ENCODE measurements at places on chromosomes 12 and 14.

DNA sequence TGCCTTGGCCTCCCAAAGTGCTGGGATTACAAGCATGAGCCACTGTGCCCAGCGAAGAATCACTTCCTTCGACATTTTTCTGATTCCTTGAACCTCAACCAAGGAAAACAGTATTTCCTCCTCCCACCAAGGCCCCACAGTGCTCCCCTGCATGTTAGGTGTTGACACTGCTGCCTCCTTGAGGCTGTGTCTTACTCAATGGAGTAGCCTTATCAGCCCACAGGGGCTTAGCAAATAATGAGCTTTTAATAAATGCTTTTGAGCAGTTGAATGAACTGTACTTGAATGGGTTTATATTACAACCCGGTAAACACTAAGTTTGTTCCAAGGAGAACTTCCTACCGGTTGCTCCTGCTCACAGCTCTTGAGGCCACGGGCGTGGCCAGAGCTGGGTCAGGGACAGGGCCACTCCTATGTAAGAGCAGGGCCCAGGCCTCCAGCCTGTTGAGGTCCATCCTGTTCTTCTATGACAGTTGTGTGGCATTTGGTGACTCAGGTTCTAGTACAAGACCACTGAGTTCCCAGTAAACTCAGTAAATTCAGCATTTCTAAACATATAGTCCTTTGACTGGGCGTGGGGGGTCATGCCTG lies 36.8 kb upstream of the TUBA1A start:
- DNase-seq, result no peak

- peak; percentile 27 for DNase-seq
Observed at GRCh38 chr14:99729991-99730875, 46.1 kb downstream of the CYP46A1 start.

GRCh38 chr12:24909667-24910066 lies 39.2 kb downstream of the BCAT1 start:
- DNase-seq, result no peak

- DNase-seq, result peak; percentile 66
Observed at GRCh38 chr12:121795034-121795968, 1.8 kb upstream of the RHOF start.

DNA sequence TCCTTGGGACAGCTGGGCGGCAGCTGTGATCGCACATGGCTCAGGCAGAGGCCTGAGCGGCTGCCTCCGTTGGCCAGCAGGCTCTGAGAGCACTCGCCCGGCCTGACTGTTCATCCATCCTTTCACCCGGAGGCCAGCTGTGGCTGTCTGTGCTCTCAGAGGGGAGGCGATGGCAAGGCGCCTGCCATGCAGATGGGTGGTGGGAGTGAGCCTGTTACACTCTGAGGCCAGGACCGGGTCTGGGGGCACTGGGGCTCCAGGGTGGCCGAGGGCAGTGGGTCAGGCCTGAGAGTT lies 292.3 kb downstream of the TMEM121 start:
- no peak for DNase-seq

- DNase-seq, result no peak
Observed at GRCh38 chr12:56162468-56163290, 4.5 kb downstream of the MYL6 start.

- DNase-seq, result peak; percentile 48
Observed at GRCh38 chr14:95533391-95533821, 1.4 kb upstream of the GLRX5 start.

DNA sequence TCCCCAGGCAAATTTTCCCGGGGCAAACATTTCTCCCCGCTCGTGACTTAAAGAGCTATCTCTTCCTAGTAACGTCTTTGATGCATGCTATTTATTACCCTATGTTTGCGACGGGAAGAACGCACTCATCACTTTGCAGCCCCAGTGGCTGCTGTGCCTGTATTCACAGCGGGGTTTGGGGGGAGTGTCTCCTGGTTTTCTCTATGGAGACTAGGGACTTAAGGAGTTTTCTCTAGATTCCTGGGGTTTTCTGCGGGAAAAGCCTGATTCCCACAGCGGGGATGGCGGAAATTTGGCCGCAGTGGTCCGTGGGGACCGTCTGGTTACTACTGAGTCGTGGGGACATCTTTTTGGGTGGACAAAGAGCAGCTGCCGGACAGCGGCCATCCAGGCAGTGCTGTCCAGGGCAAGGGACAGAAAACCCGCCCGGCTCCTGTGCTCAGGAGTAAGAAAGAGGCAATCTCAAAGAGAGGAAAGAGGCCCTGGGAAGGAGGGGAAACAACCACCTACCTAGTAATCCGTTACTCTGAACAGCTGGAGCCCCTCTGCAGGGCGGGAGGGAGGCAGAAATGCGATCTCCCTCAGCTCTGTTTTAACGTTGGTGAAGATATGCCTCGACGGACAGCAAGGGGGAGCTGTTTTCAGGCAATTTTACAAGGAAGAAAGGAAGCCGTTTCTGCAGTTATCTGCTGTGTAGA lies 771 bp upstream of the AVPR1A start:
- DNase-seq, result peak; percentile 47

GRCh38 chr12:43267818-43268217 lies 284.2 kb downstream of the ADAMTS20 start:
- DNase-seq, result no peak

- DNase-seq, result no peak
Observed at GRCh38 chr14:30625533-30625932, 3.4 kb downstream of the SCFD1 start.

GRCh38 chr14:99754141-99755067 lies 38.8 kb upstream of the EML1 start:
- no peak for DNase-seq

DNA sequence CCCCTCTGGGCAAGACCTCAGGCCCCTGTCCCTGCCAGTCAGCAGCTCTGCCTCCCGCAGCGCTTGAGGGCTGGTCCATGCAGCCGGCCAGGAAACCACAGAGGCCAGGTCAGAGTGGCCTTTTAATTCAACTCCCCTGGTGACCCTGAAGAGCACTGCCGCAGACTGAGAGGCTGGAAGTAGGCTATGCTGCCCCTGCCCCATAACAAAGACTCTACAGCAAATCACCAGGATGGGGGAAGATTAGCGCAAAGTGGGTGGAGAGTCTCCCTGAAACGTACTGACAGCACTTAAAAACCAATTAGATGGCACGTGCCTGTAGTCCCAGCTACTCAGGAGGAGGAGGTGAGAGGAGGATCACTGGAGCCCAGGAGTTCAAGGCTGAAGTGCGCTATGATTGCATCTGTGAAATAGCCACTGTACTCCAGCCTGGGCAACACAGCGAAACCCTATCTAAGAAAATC lies 70.5 kb downstream of the ITPK1 start:
- DNase-seq, result peak; percentile 87

- DNase-seq, result no peak
Observed at GRCh38 chr12:2609020-2609419, 185.8 kb upstream of the FKBP4 start.

- DNase-seq, result peak; percentile 17
Observed at GRCh38 chr14:102591372-102591943, 991 bp upstream of the RCOR1 start.

DNA sequence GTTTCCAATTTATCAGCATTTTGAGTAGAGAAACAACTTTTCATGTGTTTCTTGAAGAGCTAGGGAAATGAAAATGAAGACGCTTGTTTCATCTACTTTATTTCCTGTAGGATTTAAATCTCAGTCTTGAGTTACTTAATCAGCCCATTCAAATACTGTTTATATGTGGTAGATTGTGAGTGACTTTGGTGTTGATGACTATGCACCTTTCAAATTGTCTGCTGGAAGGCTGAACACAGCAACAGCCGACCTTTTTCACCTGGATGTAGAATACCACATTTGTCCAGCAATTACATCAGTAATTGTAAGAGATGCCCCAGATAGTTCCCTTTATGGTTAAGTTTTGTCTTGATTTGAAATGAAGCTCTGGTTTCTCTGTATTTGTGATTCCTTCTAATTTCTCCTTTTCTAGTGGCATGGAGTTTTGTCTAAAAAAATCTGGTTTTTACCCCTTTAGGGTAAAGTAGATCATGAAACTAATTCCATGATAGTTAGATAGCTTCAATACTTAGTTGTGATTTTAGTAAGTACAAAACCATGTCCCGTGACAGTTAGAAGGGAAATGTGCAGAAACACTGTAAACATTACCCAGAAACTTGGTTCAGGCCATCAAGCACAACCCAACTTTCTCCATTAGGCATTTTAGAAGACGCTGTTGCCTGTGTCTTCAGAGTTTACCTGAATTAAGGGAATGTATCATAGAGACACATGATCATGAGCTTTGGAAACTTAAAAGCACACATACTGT lies 165.0 kb downstream of the SRGAP1 start:
- no peak for DNase-seq

GRCh38 chr12:93015871-93016751 lies 87.0 kb upstream of the EEA1 start:
- DNase-seq, result peak; percentile 4

DNA sequence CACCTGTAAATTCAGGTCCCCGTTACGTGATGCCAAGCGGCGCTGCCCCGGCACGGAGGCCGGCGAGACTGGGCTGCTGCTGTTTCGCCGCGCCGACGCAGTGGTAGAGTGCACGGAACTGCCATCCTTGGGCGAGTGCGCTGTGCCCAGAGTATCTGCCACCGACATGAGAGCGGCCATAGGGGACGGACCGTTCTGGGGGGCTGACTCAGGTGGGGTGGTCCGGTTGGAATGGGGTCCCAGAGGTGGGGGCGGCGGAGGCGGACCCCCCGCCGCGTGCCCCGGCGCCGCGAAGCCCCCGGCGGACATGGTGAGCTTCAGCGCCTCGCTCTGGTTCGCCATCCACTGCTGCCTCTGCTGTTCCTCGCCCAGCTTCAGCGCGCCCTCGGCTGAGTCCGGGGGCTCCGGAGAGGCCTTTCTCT lies 2.8 kb downstream of the IRF2BPL start:
- no peak for DNase-seq

GRCh38 chr14:23539248-23540140 lies 12.1 kb downstream of the ZFHX2 start:
- DNase-seq, result peak; percentile 59

- no peak for DNase-seq
Observed at GRCh38 chr12:15800278-15800677, 11.1 kb upstream of the EPS8 start.

GRCh38 chr12:52235001-52235764 lies 2.1 kb downstream of the KRT7 start:
- DNase-seq, result no peak

DNA sequence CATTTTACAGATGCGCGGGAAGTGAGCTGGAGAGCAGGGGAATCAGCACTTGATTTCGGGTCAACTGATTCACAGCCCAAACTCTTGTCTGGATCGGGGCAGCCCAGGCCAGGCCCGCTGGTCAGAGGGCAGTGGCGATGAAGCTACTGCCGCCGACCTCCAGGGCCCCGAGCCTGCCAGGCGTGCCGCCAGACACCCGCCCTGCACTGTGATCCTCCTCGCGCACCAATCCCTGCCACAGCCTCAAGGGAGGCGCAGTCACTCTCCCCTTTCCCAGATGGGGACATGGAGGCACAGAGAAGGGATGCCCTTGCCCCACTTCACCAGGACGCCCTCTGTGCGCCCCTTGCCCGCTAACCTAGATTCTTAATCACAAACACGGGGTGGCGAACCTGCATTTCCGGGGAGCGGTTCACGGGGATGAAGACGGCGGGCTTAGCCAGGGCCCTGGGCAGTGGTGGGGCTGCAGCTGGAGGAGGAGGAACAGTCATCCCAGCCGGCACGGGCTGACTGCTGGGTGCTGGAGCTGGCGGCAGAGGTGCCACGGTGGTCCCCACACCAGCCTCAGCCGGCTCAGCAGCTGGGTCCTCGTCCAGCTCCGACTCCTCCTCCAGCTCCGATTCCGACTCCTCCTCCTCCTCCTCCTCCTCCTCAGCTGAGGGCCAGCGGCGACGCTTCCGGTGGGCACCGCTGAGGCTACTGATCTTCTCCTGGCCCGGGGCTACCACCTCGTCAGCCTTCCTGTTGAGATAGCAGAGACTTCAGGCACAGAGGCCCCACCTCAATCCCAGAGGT lies 8.6 kb downstream of the DHX37 start:
- DNase-seq, result no peak

DNA sequence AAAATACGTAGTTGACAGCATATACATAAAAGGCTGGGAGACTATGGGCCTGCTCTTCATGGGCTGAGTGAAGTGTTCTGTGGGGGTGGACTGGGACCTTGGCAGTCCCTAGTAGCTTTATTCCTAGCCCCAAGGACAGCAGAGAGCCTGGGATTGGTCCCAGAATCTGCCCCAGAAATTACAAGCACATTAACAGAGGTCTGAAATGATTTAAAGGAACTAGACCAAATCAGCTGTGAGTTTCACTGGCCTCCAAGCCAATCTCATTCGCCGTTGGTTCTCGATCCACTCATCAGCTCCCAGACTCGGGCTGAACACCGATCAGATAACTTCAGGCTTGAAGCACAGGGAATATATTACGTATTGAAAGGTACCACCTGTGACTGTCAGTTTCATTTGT lies 77.0 kb upstream of the PSMC1 start:
- DNase-seq, result no peak

- DNase-seq, result no peak
Observed at GRCh38 chr14:20807304-20808161, 4.9 kb upstream of the RNASE1 start.

DNA sequence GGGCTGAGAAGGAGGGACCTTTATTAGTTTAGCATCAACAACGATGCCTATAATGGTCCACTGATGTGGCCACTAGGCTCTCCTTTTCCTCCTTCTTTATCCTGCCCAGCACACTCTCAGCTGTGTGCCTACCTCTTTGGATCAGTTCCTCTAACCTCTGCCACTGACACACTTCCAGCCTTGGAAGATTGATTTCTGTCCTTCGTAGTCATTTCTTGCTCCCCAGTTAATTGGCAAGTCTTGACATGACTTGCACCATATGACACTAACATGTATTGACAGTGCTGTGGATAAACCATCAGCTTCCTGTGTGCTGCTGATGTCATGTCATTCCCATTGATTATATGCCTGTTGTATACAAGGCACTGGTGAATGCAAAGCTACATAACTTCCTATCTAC lies 90.2 kb upstream of the PLEKHG7 start:
- DNase-seq, result no peak

GRCh38 chr12:29088611-29089219 lies 60.4 kb upstream of the FAR2 start:
- no peak for DNase-seq

DNA sequence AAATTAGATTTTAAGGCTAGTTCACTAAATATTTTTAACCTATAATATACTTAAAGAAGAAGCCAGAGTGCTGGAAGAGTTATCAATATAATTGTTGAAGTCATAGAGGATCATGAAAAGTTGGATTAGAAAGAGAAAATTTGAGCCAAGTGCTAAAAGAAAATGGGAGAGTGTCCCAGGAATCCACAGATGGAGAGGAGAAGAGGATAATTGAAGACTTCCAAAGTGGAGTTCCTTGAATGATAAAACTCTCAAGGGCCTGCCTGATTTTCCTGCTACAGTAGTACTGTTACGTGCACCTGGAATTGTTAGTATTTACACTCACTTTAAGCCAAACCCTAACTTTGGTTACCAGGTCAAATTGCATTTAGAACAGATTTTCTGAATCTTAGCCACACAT lies 113.2 kb downstream of the MSRB3 start:
- DNase-seq, result no peak
